Right hindlimb (tissue), 1 donor: ENCODE measurements at places on chromosomes 4 and X.
A peak's percentile ranks its signal among the peaks of the same experiment; 100 is the strongest.

DNA sequence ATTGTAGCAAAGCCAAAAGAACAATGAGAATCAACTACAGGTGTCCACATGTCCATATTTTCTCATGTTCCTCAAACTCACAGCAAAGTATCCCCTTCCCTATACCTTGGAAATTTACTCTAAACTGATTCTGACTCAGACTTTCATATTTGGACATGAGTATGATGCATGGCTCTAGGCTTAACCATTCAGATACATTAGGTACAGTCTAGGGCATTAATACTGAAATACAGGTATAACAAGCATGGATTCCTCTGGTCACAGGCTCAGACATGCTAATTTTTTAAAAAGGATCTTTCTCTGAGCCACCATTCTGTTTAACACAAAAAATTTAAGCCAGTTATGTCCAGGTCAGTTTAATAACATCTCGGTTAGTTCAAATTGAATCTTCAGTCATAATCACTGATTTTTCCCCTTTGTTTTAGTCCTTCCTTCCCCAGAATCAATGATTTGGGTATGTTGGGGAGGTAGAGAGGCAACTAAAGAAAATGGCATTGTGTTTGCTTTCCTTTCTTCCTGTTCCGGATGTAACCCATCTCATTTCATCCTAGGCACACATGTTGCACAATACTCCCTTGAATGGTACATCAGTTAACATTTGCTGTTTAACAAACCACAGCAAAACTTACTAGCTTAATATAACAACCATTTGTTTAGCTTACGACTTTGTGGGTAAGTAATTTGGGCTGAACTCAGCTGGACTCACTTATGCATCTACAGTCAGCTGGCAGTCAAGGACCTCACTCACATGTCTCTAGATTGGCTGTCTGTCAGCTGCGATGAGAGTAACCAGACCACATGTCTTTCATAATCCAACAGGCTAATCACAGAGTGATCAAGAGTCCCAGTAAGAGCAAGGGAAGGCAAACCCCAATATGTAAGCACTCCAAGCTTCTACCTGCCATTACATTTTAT is 75.3 kb upstream of the GRIA3 start:
- DNase-seq: no peak

- DNase-seq: no peak
Measured at GRCh38 chr4:1559896-1560650, 124.0 kb downstream of the FAM53A start.

DNA sequence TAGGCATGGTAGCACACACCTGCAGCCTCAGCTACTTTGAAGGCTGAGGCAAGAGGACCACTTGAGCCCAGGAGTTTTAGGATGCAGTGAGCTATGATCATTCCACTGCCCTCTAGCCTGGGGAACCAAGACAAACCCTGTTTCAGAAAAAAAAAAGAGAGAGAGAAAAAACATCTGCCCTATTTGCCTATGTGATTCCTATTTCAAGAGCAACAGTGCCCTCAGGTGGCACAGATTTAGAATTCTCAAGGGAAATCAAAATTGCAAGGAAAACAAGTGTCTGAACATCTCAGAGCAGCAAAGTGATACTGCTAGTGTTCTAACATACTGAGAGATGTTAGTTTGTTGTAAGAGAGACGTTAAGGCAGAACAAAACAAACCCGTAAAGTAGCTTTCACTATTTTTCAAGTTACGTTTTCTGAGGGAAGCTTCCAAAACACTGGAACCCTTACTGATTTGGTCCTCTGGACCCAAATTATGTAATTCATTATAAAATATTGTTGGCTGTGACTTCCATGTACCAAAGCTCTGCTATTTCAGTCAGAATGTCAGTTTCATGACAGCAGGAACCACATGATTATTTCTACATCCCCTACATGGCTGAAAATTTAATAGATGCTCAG is 7.9 kb downstream of the BDH2 start:
- DNase-seq: no peak

- no peak for DNase-seq
Measured at GRCh38 chrX:142898164-142898563, 127.6 kb upstream of the SPANXN4 start.

DNA sequence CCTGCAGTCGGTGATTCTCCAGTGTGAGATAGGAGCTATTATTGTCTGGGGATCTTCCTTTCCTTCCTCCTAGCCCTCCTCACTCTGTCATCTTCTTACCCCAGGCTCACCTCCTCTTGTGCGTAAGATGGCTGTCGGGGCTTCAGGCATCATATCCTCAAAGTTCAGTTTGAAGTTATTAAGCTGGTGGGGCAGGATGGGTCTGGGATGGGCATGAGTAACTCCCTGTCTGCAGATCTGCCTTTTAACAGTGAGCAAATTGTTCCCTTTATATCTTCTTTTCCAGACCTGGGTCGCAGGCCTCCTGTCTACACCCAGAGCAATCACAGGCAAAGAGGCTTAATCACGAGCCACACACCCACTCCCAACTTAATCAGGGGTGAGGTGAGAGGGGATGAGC is 900 bp upstream of the MTMR1 start:
- DNase-seq: no peak

DNA sequence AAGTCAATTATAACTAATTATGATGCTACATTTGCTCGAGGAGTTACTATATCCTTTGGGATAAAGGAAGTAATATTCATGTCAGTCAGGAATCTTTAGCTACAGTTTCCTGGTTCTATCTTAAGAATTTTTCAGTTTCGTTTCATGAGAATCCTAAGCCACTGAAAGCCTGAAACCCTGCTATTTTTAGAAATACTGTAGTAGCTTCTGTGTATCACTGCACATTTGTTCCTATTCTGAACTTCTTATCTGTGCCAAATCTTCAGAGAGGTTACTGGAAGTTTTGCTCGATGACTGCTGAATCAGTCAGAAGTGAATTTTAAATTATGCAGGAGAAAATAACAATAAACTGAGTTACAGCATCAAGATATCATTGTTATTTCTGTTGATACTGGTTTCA is 249.2 kb downstream of the TENM3 start:
- DNase-seq: no peak

GRCh38 chr4:47010912-47011446 is 17.6 kb upstream of the GABRA4 start:
- no peak for DNase-seq

- no peak for DNase-seq
Measured at GRCh38 chr4:24179201-24179840, 289.5 kb upstream of the PPARGC1A start.

DNA sequence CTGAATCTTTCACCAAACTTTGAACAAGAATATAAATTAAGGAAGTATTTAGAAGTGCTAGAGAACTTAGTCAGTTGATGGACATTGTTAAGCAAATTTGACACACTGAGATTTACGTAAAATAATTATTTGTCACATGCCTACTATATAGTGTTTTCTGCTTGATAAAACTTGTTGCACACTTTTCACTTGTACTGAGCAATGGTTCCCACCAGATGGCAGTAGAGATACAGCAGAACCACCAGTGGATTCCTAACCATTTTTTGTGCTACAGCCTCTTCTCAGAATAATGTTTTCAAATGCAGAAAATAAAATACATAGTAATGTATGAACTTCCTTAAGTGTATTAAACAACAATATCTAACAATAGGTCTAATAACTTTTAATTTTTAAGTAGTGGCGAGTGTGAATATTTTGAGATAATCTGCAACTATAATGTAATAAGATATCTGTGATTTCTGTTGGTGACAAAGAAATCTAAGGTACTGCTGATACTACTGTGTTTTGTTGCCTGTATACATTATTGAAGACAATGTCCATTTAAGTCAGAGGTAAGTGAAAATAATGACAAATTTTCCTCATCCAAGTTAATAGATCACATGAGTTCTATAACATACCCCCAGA is 81.2 kb downstream of the APOOL start:
- no peak for DNase-seq

DNA sequence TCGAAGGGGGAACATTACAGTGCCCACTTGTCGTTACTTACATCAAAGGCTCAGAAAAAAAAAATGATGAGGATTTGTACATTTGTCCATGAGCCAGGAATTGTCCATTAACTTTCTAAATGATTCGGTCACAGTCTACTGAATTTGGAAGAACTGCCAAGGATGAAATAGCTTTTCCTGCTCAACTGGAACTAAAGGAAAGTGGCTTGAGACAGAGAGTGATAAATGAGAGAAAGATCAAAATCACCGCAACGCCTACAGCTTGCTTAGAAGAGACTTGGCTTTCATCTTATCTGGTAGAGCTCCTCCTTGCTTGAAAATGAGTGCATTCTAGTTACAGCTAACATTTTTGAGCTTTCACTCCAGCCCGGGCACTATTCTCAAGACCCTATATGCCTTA is 55.5 kb upstream of the ADGRG2 start:
- no peak for DNase-seq

GRCh38 chrX:96372313-96373046 is 312.2 kb upstream of the DIAPH2 start:
- peak; percentile 19 for DNase-seq

- no peak for DNase-seq
Measured at GRCh38 chrX:97268182-97268680, 384.5 kb downstream of the RPA4 start.

DNA sequence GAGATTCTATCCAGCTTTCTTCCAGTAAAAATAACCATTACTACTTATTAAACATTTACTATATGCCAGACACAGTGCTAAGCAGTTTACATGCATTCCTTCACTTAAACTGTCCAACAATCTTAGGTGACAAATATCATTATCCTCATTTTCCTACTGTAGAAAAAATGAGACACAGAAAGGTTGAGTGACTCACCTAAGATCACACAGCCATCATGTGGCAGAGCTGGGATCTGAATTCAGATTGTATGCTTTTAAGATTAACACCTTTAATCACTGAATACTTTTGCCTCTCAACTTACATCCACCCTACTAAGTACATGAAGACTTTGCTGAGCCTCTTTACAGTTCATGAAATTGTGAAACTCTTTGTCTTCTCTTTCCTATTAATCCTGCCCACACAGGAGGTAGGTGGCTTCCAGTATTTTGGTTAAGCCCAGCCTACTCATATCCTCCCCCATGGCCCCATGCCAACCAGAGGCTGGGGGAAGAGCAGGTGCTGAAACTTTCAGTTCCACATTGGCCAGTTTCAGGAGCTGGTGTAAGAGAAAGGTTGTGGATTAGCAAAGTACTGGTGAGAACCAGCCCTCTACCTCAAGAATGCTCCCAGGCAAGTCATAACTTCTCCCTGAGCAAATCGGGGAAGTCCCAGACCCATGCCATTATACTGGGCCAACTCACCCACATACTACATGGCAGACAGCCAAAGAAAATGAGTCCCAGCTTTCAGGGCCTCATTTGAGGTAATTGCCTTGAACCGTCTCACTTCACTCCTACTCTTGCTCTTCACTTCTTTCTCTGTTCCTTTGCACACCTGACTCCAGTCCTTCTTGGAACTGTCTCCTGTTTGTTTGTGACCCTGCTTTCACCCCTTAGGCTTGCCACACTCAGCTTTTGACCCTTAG is 211.1 kb downstream of the GUCY2F start:
- DNase-seq: no peak

GRCh38 chr4:149987330-149988086 is 90.7 kb upstream of the DCLK2 start:
- peak; percentile 33 for DNase-seq

DNA sequence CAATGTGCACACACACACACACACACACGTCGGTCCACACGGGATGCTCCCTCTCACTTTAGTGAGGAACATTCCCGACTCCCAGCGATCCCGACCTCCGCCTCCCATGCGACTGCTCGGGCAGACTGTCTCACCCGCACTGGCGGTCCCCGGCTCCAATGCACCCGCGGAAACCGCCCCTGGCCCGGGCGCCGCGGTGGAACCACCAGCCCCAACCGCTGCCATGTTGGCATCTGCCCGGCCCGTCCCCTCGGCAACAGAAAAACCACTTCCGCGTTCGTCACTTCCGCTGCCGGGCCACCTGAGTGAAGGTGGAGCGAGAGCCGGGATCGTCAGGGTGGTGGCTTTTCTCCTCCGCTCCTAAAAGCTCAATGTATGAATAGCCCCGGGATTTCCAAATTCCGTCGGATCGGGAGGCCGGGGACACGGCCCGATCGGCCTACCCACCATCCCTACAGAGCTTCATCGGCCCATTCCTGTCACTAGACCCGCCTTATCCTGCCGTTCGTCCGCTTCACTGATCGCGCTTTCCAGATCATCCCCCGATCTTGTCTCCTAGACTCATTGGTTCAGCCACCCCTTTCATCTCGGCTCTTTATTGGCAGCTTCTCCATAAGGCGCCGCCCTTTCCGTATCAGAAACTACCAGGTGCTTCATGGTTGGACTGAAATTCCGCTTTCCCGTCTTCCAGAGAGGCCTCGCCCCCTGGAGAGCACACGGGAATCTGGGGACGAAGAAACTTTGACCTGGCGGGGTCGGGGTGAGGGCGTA is at the start of gene SLC35A2:
Gene SLC35A2 (minus strand): TSS at position 235 of the 771 bp plus-strand sequence. CDS start 10 bp downstream, at position 225.
- peak; percentile 86 for DNase-seq

DNA sequence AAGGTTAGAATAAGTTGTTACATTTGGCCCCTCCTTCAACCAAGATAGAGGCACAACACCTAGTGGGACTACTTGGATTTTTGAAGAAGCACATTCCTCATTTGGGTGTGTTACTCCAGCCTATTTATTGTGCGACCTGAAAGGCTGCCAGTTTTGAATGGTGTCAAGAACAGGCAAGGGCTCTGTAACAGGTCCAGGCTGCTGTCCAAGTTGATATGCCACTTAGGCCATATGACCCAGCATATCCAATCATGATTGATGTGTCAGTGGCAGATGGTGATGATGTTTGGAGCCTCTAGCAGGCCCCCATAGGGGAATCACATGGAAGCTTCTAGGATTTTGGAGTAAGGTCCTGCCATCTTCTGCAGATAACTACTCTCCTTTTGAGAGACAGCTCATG is 35.5 kb upstream of the UGT2B4 start:
- no peak for DNase-seq

DNA sequence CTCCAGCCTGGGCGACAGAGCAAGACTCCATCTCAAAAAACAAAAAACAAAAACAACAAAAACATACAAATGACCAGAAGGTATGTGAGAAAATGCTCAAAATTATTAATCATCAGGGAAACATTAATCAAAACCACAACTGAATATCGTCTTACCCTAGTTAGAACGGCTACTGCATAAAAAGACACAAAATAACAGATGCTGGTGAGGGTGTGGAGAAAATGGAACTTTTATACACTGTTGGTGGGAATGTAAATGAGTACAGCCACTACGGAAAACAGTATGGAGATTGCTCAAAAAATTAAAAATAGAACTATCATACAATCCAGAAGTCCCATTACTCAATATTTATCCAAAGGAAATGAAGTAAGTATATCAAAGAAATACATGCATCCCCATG is 27.3 kb downstream of the IQCM start:
- DNase-seq: no peak

DNA sequence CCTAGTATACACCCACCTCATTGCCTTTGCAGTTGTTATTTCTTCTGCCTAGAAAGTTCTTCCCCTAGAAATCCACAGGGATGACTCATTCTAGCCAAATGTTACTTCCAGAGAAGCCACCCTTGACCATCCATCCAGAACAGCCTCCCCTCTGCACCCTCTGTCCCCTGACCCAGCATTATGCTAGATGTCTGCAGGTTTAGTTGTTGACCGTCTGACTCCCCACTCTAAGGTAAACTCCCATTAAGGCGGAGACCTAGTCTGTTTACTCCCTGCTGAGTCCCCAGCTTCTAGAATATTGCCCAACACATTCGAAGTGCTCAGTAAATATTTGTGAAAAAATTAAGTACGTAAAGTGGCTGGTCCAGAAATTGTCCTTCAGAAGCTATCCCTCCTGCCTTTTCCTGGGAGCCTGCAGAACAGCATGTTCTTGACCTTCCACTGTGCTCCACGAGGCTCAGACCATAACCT is 11.0 kb downstream of the SRD5A3 start:
- DNase-seq: no peak
